ENCODE measurements at places on chromosomes 13 and 19.

DNA sequence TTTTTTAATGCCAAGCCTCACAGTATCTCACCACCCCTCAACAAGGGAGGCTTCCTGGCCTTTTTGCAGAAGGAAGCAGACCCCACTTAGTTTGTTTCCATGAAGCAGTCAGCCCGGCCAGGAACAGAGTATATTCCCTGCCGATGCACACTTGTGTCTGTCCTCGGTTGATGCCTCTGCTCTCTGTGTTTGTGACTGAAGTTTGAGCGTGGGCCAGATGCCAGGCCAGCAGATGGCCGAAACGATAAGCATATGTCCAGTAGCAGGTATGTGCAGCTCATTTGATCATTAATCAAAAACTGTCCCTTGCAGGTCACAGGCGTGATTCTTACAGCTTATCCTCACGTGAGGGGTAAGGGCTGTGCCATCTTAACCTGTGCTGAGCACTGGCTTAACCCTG, 144.0 kb downstream of the IRS2 start:
- no peaks in the 10 kb centered on the region for H3K4me1 ChIP-seq
- H3K27ac ChIP-seq, result no peak overlapping the region
- no peak overlapping the region for H3K4me3 ChIP-seq
- no peaks in the 10 kb centered on the region for H3K36me3 ChIP-seq

- H3K27ac ChIP-seq, result no peak overlapping the region
- H3K4me1 ChIP-seq, result no peaks in the 10 kb centered on the region
- DNase-seq, result no peak
- H3K36me3 ChIP-seq, result no peaks in the 10 kb centered on the region
- no peak overlapping the region for H3K4me3 ChIP-seq
Observed at GRCh38 chr13:63408331-63409189, 1992.9 kb upstream of the PCDH20 start.

- H3K4me1 ChIP-seq, result no peaks in the 10 kb centered on the region
- H3K4me3 ChIP-seq, result no peak overlapping the region
- no peaks in the 10 kb centered on the region for H3K27me3 ChIP-seq
- H3K36me3 ChIP-seq, result no peaks in the 10 kb centered on the region
- DNase-seq, result no peak
Observed at GRCh38 chr13:75813323-75813722, 177.2 kb downstream of the LMO7 start.

- no peak overlapping the region for H3K4me3 ChIP-seq
- H3K36me3 ChIP-seq, result no peaks in the 10 kb centered on the region
- peaks cover 3% of the 10 kb centered on the region for H3K27me3 ChIP-seq
- H3K27ac ChIP-seq, result no peak overlapping the region
- DNase-seq, result no peak
- H3K4me1 ChIP-seq, result peaks cover 7% of the 10 kb centered on the region
Observed at GRCh38 chr19:4144666-4145249, 8.7 kb upstream of the CREB3L3 start.

- no peak overlapping the region for H3K27ac ChIP-seq
- DNase-seq, result no peak
- no peaks in the 10 kb centered on the region for H3K27me3 ChIP-seq
- no peak overlapping the region for H3K4me3 ChIP-seq
- no peaks in the 10 kb centered on the region for H3K36me3 ChIP-seq
Observed at GRCh38 chr13:34751044-34751443, 191.0 kb upstream of the NBEA start.

DNA sequence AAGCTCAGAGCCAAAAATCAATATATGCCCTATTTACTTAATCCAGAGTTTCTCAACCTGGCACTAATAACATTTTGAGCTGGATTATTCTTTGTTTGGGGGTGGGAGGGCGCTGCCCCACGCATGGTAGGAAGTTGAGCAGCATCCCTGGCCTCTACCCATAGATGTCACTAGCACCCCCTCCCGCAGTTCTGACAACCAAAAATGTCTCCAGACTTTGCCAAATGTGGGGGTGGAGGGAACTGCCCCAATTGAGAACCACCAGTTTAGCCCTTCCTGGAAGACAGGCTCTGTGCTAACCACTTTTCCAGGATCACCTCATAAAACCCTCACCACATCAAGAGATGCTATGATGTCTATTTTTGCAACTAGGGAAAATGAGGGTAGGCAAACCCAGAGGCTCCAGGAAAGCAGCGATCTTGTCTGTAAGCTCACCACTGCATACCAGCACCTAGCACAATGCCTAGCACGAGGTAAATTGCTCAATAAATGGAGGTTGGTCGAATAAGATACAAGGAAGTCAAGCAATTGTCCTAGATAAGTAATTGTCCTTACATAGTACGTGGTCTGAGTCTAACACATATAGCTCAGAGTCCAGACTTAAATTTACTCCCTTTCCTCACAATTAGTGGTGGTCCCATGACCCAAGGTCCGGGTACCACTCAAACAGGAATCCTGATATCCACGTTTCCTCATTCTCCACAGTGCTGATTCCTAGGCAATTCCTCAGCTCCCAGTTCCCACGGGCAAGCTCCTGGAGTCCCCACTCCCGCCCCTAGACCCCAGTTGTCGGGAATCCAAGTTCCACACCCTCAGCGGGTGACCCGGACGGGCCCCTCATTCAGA, 892 bp downstream of the TRIR start:
- H3K36me3 ChIP-seq, result peaks cover 28% of the 10 kb centered on the region
- DNase-seq, result peak; percentile 52
- peak overlapping the region; percentile 99 for H3K4me3 ChIP-seq
- no peaks in the 10 kb centered on the region for H3K27me3 ChIP-seq
- H3K4me1 ChIP-seq, result peaks cover 38% of the 10 kb centered on the region

GRCh38 chr13:29758531-29759114, 91.8 kb downstream of the UBL3 start:
- H3K4me1 ChIP-seq, result peaks cover 22% of the 10 kb centered on the region
- peak; percentile 26 for DNase-seq
- peak overlapping the region; percentile 74 for H3K27ac ChIP-seq
- H3K36me3 ChIP-seq, result peaks cover 1% of the 10 kb centered on the region
- peak overlapping the region; percentile 32 for H3K4me3 ChIP-seq
